ENCODE measurements at places on chromosomes 4 and X. TPM values are rescaled to one million over a fixed set of nuclear protein-coding genes. Genes with fewer than 3 reads are reported as not detected.

ARHGAP24 gene
- total RNA-seq, result 1.5 TPM

PLP2 gene
- total RNA-seq, result 0.75 TPM

DNA sequence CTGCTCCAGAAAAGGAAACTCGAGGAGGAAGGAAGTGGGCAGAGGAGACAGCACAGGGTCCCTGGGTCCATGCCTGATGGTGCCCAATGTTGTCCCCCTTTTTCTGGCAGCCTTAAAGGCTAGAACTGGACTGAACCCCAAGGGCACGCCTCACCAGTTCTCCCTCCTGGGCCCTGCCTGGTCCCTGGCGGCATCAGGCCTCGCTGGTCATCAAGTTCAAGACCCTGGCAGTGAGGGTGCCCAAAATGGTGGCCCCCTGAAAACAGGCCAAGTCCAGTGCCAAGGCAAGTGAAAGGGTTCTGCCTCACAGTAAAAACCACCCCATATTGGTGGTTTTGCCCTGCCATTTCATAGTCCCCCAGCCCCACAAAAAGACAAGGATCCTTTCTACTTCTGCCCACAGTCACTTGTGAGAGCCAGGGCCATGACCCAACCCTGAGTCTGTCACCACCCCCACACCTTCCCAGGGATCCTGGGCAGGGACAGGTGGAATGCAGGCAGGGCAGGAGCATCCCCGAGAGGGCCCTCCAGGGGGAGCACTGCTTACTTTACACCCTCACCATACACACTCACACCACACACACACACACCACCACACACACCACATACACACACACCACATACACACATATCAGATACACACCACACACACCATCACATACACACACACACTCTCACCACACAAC lies 107.6 kb downstream of the DCTD start:
- H3K27ac ChIP-seq, result no peak overlapping the region
- no peak for DNase-seq
- H3K36me3 ChIP-seq, result peaks cover 11% of the 10 kb centered on the region
- peaks cover 6% of the 10 kb centered on the region for H3K27me3 ChIP-seq
- peaks cover 22% of the 10 kb centered on the region for H3K4me1 ChIP-seq

GRCh38 chr4:145230726-145231125 lies 50.3 kb upstream of the OTUD4 start:
- no peak for DNase-seq
- H3K4me1 ChIP-seq, result no peaks in the 10 kb centered on the region
- no peak overlapping the region for H3K27ac ChIP-seq
- H3K4me3 ChIP-seq, result no peak overlapping the region
- H3K36me3 ChIP-seq, result no peaks in the 10 kb centered on the region

- no peak for DNase-seq
- no peak overlapping the region for H3K27ac ChIP-seq
- H3K36me3 ChIP-seq, result no peaks in the 10 kb centered on the region
- H3K4me1 ChIP-seq, result no peaks in the 10 kb centered on the region
- H3K27me3 ChIP-seq, result no peaks in the 10 kb centered on the region
Observed at GRCh38 chrX:142688256-142688655, 337.5 kb upstream of the SPANXN4 start.

DNA sequence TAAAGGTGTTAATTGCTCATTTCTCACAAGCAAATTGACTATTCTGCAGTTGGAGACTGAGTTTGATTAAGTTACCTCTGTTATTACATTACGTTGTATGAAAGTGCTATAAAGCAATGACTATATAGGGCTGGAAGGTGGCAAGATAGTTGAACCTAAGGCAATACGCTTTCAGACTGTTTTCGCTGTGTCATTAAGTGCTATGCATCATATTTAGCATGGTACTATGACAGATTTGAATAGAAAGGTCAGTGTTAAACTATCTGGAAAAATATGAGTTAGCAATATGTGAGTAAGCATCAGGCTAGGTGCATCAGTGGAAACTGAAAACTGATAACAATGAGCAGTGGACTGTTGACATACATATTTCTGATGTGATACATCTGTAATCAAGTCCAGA lies 206.0 kb upstream of the ARHGAP24 start:
- H3K4me3 ChIP-seq, result no peak overlapping the region
- H3K36me3 ChIP-seq, result peaks cover 4% of the 10 kb centered on the region
- H3K4me1 ChIP-seq, result peaks cover 10% of the 10 kb centered on the region
- H3K27me3 ChIP-seq, result no peaks in the 10 kb centered on the region

DNA sequence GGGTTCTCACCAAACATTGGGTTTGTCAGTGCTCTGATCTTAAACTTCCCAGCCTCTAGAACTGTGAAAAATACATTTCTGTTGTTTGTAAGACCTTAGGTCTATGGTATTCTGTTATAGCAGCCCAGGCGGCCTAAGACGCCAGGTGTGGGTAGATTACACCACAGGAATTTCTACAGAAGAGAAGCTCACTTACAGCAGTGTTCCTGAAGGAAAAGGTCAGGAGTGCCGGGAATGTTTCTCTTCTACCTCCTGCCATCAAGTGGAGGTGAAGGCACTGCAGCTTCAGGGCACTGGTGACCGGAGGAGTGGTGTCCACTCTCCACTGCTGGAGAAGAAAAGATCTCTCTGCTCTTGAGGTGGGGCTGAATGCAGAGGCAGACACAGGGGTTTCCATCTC lies 45.7 kb downstream of the FHDC1 start:
- no peak for DNase-seq
- peaks cover 26% of the 10 kb centered on the region for H3K4me1 ChIP-seq
- H3K4me3 ChIP-seq, result no peak overlapping the region
- no peaks in the 10 kb centered on the region for H3K27me3 ChIP-seq
- H3K27ac ChIP-seq, result no peak overlapping the region

- no peak overlapping the region for H3K4me3 ChIP-seq
- no peak overlapping the region for H3K27ac ChIP-seq
- H3K36me3 ChIP-seq, result no peaks in the 10 kb centered on the region
- no peaks in the 10 kb centered on the region for H3K4me1 ChIP-seq
- DNase-seq, result no peak
Observed at GRCh38 chrX:43627147-43627546, 29.0 kb upstream of the MAOA start.

GRCh38 chr4:128347175-128347868 lies 59.7 kb upstream of the PGRMC2 start:
- no peak for DNase-seq
- H3K4me3 ChIP-seq, result no peak overlapping the region
- peaks cover 2% of the 10 kb centered on the region for H3K36me3 ChIP-seq

MAGEB2 gene
- total RNA-seq, result not detected

- no peak overlapping the region for H3K27ac ChIP-seq
- no peaks in the 10 kb centered on the region for H3K4me1 ChIP-seq
- peaks cover 10% of the 10 kb centered on the region for H3K36me3 ChIP-seq
- no peak for DNase-seq
- H3K27me3 ChIP-seq, result no peaks in the 10 kb centered on the region
Observed at GRCh38 chr4:52628543-52628942, 30.6 kb downstream of the USP46 start.

DNA sequence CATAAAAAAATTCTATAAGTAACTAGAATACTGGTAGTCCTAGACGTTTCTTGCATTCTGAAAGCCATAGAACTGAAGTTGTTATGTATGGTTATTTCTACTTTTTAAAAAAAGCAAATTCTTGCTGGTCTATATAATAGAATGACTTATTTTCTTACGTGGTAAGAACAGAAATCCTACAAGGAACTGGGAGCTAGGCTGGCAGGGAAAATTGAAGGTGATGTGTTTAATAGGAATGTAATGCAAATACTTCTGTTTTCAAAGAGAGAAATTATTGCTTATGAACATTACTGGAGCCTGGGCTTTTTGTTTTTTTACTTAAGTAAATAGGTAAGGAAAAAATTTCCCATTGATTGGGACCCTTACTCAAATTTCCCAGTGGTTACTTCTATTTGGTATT lies 8.9 kb downstream of the CCNA2 start:
- no peak for DNase-seq
- no peak overlapping the region for H3K4me3 ChIP-seq
- H3K27me3 ChIP-seq, result no peaks in the 10 kb centered on the region
- H3K4me1 ChIP-seq, result peaks cover 3% of the 10 kb centered on the region
- no peak overlapping the region for H3K27ac ChIP-seq

PPARGC1A gene
- 2.8 TPM for total RNA-seq

DNA sequence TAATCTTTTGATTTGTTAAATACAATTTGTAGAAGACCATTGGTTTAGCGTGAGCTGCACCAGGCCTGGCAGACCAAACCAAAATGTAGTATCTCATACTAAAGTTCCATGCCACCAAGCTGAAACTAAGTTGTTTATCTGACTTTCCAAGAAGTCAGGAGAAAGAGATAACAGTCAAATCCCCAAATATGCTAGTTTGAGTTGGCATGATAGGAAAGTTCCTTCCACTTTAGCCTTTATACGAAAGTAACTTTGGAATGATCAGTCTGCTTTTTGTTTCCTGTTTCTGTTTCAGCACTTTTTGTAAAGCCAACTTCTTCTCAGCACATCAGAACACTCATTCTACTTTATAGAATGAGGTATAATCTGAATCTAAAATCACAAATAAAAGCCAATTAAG lies 449.2 kb downstream of the GRXCR1 start:
- H3K4me1 ChIP-seq, result no peaks in the 10 kb centered on the region
- no peak overlapping the region for H3K27ac ChIP-seq
- no peaks in the 10 kb centered on the region for H3K36me3 ChIP-seq
- no peak for DNase-seq
- H3K27me3 ChIP-seq, result no peaks in the 10 kb centered on the region

- no peak overlapping the region for H3K4me3 ChIP-seq
- no peak overlapping the region for H3K27ac ChIP-seq
- no peak for DNase-seq
- no peaks in the 10 kb centered on the region for H3K27me3 ChIP-seq
Observed at GRCh38 chr4:108950158-108950915, 187.5 kb upstream of the ETNPPL start.

TEC gene
- 0.25 TPM for total RNA-seq

PCYT1B gene
- total RNA-seq, result 32.3 TPM

UBE2D3 gene
- 312 TPM for total RNA-seq

DNA sequence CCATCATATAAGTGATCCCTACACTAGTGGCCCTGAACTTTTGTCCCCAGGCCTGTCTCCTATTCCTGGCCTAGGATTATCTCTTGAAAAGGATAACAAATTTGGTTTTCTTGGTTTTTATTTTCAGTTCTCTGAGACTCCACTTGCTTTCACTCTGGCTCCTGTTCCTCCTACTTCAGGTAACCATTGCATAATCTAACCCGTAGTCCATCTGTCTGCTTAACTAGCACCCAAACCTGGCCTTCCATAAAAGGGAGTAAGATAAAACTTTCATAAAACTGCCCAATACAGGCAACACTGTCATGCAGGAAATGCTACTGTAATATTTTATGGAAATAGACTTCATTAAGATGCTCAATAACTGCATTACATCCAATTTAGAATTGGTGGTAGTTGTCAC lies 52.1 kb upstream of the RAP1GDS1 start:
- no peaks in the 10 kb centered on the region for H3K4me1 ChIP-seq
- H3K27me3 ChIP-seq, result no peaks in the 10 kb centered on the region
- no peak overlapping the region for H3K4me3 ChIP-seq
- H3K36me3 ChIP-seq, result no peaks in the 10 kb centered on the region
- H3K27ac ChIP-seq, result no peak overlapping the region
- DNase-seq, result no peak

- peaks cover 3% of the 10 kb centered on the region for H3K27me3 ChIP-seq
- DNase-seq, result no peak
- no peak overlapping the region for H3K27ac ChIP-seq
Observed at GRCh38 chr4:94403751-94404150, 48.0 kb upstream of the PDLIM5 start.

- H3K4me3 ChIP-seq, result no peak overlapping the region
- no peaks in the 10 kb centered on the region for H3K27me3 ChIP-seq
- no peaks in the 10 kb centered on the region for H3K36me3 ChIP-seq
Observed at GRCh38 chr4:55670695-55671094, 34.6 kb upstream of the NMU start.

GPR82 gene
- not detected for total RNA-seq

DNA sequence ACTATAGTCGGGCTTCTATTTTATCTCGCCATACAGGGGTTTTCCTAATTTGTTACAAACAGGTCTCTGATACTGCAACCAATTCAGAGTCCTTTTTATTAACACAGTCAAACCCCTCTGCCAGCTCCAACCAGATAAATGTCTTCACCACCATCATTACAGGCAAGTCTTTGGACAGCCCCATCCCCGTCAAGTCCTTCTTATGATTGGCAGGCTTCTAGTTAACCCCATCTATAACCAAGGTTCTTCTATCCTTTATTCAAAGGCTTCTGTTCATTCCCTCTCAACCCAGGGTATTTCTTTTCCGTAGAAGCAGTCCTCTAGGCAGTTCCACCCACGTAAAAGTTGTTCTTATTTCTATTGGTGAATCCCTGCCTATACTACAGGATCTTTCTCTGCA lies 29.9 kb upstream of the FOXR2 start:
- H3K27me3 ChIP-seq, result no peaks in the 10 kb centered on the region
- no peak for DNase-seq
- H3K4me1 ChIP-seq, result no peaks in the 10 kb centered on the region
- no peaks in the 10 kb centered on the region for H3K36me3 ChIP-seq

- H3K36me3 ChIP-seq, result peaks cover 14% of the 10 kb centered on the region
- DNase-seq, result no peak
- peaks cover 13% of the 10 kb centered on the region for H3K4me1 ChIP-seq
- no peak overlapping the region for H3K27ac ChIP-seq
Observed at GRCh38 chrX:112820364-112821268, 20.0 kb downstream of the AMOT start.

RASGEF1B gene
- total RNA-seq, result 1.9 TPM

GRCh38 chr4:80008971-80009370 lies 64.1 kb downstream of the ANTXR2 start:
- H3K27ac ChIP-seq, result no peak overlapping the region
- no peaks in the 10 kb centered on the region for H3K4me1 ChIP-seq
- no peak overlapping the region for H3K4me3 ChIP-seq
- H3K27me3 ChIP-seq, result no peaks in the 10 kb centered on the region
- no peak for DNase-seq

GRCh38 chrX:129939986-129940385 lies 34.0 kb downstream of the UTP14A start:
- H3K27ac ChIP-seq, result no peak overlapping the region
- DNase-seq, result no peak
- H3K36me3 ChIP-seq, result no peaks in the 10 kb centered on the region
- H3K4me1 ChIP-seq, result peaks cover 23% of the 10 kb centered on the region

DNA sequence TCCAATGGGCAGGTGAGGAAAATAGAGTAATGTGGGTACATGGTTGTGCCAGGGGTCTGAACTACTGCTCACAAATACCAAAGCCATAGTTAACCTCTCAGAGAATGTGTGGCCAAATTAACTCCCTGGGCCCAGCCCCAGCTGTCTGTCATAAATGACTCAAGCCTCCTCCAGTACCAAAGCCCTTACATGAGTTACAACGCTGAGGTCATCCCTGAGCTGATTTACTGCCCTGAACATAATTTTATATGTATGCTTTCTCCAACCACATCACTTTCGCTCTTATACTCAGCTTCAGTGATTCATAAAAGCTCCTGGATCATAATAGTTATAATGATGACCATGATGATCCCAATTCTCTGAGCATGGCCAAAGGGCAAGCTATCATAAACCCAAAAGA lies 283.9 kb downstream of the NKX6-1 start:
- H3K27me3 ChIP-seq, result peaks cover 4% of the 10 kb centered on the region
- H3K36me3 ChIP-seq, result peaks cover 12% of the 10 kb centered on the region
- H3K27ac ChIP-seq, result no peak overlapping the region
- no peak overlapping the region for H3K4me3 ChIP-seq
- DNase-seq, result no peak
- H3K4me1 ChIP-seq, result peaks cover 28% of the 10 kb centered on the region

- no peaks in the 10 kb centered on the region for H3K36me3 ChIP-seq
- no peak for DNase-seq
- H3K27me3 ChIP-seq, result no peaks in the 10 kb centered on the region
- H3K27ac ChIP-seq, result no peak overlapping the region
- peaks cover 25% of the 10 kb centered on the region for H3K4me1 ChIP-seq
Observed at GRCh38 chr4:55947254-55947882, 1.4 kb upstream of the CEP135 start.

All from neural crest cell (in vitro differentiated cells).